ENCODE measurements at places on chromosomes 7 and 10.

GRCh38 chr7:156219307-156220077 is 407.2 kb upstream of the SHH start:
- no peak for DNase-seq

DNA sequence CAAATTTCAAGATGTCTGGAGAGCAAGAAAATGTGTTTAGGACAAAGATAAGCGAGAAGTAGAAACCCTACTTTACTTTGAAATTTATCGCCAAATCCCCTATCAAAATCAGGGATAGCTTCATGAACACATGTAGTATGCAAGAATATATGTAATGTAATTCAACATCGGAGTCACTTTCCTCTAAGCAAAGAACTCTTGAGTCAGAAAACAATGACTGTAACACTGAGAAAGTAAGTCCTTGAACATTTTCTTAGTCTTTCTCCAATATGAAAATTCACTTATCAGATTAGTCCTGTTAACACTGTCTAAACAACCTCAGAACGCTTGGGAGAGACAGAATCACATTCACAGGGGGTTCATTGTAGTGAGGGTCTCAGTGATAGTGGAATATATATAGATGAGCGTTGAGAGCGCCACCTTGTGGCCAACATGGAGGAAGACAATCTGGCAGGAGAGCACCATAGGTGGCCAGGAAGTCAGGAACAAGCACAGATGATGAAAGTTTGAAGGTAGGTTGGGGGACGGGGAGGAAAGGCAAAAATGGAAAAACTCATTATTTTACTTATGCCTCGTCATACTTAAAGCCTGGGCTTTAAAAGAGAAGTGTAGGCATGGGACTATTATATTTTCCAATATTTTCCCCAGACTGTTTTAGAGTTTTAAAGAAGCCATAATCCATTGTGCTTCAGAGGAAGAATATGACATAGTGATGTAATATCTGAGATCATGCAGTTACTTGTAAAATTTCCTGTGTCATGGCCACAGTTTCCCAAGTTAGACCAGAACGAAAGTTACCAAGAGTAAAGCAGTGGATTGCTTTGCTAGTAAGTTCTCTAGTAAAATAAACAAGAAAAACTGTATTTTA is 115.5 kb upstream of the GNAI1 start:
- DNase-seq: peak; percentile 9

- no peak for DNase-seq
Measured at GRCh38 chr10:129277841-129278240, 189.2 kb upstream of the MGMT start.

DNA sequence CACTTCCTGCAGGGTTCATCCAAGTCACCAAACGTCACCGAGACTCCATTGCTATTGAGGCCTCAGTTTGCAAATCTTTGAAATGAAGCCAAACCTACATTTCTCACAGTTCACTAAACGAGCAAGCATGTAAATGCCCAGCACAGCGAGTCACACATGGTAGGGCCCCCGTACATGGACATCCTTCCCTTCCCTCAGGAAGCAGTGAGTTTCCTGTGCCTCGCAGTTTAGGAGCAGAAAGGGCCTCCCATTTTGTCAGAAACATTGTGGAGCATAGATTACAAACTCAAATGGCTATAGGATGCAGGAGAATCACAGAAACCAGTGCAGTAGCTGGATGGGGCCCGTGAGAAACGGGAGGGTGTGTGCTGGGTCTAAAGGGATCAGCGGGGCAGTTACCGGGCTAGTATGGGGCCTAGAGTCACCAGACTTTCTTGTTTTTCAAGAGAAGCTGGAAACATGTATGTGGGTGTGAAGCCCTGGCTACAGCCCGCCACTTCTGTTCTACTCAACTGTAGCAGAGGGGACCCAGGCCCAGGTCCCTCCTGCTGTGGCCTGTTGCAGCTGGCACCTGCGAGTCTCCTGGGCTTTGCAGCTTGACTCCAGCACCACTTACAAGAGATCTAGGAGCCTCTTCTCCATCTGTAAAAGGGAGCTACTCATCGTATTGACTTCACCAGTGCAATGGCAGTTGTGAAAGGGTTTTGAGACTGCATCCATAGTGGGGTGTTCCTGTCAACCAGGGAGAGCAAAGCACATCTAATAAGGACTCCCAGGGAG is 14.2 kb upstream of the SLC18A3 start:
- no peak for DNase-seq

- DNase-seq: no peak
Measured at GRCh38 chr10:110413903-110414547, 83.7 kb upstream of the DUSP5 start.

GRCh38 chr10:67776371-67776770 is 61.6 kb downstream of the DNAJC12 start:
- no peak for DNase-seq

GRCh38 chr7:112646783-112647182 is 143.4 kb downstream of the TMEM168 start:
- no peak for DNase-seq

DNA sequence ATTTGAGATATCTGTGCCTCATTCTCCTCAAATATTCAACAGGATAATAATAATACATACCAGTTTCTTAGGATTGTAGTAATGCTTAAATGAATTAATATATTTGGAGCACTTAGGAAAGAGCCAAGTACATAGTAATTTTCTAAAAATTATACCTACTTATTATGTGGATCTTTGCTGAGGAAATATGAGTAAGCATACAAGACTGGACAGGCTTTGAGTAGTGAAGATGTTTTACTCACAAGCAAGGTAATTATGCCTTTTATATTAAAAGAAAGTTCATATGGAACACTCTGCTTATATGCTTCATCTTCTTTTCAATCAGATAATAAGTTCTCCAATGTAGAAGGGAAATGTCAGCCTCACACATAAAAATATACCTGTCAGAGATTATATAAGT is 337.5 kb upstream of the KAT6B start:
- DNase-seq: no peak

DNA sequence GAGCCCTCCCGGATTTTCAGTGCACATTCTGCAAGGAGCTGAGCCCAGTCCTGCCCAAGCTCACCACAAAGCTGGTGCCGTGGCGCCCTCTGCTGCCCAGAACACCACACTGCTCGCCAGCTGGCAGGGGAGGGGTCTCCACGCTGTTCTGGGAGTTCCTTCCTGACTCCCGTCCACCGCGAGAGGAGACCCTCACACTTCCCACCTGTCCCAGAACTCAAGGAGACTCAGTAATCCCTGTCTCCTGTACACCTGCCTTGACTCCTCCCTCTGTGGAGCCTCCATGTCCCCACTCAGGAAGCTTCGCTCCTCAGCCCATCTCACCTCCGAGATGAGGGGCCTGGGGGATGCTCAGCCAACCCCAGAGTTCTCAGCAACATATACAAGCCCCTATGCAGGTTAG is 11.3 kb downstream of the C10orf105 start:
- peak; percentile 37 for DNase-seq

- DNase-seq: no peak
Measured at GRCh38 chr7:43137811-43138210, 25.4 kb downstream of the HECW1 start.
